Adipocyte (in vitro differentiated cells): ENCODE measurements at places on chromosomes 2 and 18.

GRCh38 chr2:30155202-30155601 is 8.4 kb downstream of the YPEL5 start:
- no peak for DNase-seq

DNA sequence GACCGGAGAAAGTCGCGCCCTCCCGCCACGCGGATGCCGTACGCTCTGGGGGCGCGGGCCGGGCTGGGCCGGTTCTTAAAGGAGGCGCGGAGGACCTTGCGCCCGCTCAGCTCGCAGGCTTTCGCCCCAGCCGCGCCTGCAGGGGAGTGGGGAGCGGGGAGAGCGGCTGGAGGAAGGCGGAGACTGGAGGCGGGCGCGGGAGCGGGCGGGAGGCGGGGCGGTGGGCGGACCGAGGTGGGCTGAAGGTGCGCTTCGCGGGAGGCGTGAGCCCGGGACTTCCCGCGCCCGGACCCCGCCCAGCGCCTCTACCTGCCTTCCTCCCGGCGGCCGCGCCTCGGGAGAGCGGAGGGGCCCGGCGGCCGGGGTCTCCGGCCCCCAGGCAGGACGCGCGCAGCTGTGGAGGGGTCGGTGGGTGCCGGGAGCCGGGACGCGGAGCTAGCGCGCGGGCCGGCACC is at the start of gene ADRA2B:
Gene ADRA2B, minus strand, starts transcription at position 148 of the 455 bp plus-strand sequence. CDS start 422 bp downstream, outside the sequence.
- peak; percentile 45 for DNase-seq

- DNase-seq, result peak; percentile 40
These were observed 16.8 kb downstream of the SERPINB10 start for GRCh38 chr18:63924551-63924950.

DNA sequence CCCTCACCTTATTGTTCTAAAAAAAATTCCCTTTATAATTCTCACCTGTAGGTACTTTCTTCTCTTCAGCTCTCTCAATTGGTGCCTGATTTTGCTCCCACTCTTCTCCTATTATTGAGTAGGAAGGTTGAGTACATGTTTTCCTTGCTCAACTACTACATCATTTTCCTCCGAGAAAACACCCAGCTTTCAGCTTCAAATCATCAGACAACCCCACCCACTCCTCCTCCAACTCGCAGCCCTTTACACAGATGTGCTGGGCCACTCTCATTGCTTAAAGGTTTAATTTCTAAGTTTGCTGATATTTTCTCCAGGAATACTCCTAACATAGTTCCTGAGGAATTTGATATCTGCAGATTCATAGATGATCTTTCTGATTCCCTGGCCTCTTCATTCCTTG is 734.4 kb upstream of the ZEB2 start:
- DNase-seq, result no peak

DNA sequence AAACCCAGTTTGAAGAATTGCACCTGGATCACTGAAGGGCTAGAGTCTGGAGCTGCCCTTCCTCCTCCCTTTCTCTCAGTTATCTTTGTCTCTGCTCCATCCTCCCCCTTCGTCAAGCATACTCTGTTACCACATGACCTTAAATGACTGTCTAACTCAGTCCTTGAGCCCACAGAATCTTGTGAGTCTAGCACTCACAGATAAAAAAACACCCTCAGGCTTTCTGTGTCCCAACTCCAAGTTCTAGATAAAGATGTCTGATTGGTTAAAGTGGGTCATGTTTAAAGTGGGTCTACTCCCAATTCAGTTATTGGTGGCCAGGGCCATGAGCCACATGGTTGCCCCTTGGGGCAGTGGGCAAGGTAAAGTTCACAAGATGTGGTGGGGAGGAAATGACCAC is 53.5 kb upstream of the CYP1B1 start:
- no peak for DNase-seq

DNA sequence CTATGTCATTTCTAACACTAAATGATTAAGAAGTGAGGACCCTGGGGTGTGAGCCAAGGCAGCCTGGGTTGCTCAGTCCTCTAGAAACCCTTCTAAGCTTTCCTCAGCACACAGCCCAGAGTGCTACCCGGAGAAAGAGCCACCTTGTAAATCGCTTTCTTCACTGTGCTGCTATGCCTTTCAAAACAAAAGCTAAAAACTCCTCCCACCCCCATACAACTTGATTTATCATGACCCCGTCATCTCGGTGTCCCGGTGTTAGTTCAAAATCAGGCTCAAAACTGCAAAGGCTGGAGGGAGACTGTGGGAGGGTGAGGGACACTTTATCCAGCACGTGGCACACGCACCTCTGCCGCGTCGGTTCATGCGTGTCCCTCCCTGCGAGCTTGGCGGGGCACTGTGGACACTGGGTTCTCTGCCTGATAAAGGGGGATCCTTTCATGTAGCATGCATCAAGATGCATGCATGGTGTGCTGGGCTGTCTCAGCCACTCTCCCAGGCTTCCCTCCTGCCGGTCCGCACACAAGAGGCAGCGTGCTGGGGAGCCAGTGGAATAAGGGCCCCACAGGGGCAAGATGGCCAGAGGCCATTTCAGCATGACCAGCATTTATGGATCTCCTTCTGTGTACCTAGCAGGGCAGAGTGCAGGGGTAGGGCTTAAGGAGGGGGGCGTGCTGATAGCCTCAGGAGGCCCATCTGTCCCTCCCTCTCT is 170.4 kb downstream of the SMAD7 start:
- peak; percentile 9 for DNase-seq

DNA sequence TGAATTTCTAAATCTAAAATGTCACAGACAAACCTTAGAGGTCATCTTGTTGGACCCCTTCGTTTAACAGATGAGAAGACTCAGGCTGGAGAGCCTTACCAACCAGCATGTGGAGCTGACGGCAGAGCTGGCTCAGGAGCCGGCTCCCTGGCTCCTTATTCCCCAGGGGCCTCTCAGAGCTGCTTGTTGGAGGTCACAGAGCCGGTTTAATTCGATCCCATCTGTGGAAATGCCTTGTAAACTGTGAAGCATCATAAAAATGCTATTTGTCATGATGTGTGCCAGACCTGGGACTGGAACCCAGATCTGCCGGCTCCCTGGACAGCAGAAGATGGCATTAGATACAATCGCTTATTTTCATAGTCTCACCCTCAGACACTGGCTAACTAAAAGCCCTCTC is 8.2 kb upstream of the CIB4 start:
- peak; percentile 24 for DNase-seq

DNA sequence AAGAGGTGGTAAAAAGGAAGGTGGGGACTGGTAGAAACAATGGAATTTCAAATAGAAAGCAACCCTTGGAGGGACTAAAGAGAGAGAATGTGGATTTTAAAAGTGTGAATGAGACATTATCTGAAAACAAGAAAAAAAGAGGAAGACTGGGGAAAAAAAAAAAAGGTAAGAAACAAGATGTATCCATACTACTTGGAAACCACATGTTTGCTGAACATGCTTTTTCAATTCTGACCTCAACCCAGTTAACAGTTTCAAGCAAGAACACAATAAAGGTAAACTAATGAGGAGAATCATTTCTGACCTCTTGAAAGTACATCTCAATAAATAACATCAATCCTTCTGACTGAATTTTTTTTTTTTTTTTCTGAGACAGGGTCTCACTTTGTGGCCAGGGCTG is 2.6 kb downstream of the FARSB start:
- no peak for DNase-seq

DNA sequence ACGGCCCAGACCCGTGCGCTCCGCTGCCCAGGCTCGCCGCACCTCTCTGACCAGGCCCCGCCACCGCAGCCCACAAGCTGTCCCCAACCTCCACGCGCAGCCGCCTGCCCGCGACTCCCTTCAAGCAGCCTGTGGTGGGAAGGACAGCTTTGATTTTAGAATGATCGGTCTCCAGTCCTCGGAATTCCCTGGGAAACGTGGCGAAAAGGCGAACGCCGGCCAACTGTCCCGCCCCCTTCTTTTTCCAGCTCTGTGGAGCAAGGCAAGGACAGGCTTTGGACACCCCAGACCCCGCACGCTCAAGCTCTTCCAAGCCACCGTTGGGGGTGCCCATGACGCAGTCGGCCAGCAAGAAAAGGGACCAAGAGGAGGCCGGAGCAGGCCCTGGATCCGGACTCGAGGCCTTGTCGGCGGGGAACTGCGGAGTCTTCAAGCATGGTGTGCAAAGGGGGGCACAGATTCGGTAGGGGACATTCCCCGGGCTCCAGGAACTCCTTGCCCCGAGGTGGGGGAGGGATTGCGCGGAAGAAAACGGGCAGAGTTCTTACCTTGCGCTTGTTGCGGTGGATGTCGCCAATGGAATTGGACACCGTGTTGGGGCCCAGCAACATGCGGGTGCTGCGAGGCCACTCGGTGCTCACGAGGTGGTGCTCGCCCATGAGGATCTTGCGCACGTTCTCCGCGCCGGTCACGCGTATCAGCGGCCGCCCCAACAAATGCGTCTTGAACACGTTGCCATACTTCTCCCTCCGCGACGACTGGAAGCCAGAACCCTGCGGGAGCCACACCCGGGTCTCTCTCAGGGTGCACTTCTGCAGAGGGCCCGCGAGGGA is 4.0 kb downstream of the CYP26B1 start:
- no peak for DNase-seq

DNA sequence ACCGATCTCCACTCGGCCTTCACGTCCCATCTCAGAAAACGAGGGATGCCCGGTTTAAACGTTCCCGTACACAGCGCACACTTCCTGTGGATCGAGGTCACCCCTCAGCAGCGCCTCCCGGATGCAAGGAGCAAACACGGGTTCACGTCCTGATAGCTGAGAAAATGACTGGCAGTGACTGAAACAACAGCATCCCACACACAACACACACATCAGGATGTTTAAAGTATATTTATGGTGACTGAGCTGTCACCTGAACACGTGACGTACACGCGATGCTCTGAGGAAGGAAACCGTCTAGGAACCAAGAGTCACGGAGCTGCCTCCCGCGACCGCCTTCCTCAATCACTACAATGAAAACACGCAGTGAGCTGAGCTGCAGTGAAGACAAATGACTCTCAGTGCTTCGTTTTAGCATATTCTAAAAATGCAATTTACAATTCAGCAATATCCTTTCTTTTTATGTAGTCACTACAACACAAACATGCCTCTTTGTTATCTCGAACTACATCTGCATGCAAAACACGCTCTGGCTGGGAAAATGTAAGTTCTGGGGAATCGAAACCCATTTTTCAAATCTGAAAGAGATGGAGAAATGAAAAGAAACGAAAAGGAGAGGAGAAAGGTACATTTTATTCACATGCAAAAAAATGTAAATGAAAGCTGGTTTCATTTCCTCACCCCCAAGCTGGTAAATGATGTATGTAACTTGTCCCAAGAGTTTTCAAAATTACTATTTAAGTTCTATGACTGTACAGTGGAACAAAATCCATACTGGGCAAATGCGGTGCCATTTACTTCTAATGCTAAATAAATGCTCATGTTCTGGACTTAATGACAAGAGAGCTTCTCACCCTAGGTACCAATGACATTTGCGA is 19.8 kb downstream of the HDAC4 start:
- no peak for DNase-seq

DNA sequence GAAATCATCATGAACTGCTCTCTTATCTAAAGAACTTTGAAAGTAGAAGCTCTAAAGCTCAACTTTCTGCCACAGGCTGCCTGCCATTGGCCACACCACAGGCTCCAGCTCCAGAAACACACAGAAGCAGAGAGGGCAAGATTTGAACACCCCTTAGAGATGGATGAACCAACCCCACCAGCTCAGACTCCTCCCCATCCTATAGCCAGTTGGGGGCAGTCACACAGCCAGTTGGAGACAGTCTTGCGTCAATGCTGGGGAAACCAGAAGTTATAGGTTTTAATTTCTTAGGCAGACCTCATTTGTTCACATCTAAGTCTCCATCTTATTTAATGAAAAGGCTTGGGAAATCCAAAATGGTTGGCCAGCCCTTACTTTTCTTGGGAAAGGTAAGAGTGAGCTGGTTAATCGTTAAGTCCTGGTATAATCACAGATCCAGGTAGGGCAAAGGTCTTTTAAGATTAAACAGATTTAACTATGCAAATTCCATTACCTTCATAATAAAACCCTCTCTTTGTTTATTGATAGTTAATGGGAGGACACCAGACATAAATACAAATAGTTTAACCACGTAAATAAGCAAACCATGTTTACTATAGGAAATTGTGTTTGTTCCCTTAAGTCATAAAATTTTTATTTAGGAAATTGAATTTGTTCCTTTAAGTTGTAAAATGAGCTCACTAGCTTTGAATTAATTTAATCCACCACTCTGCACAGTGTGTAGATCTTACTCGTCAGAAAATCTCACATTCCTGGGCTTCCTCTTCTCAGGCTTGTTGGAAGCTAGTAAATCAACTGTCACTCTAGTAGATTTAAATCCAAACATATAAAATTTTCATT is 28.0 kb downstream of the MRO start:
- no peak for DNase-seq

- no peak for DNase-seq
These were observed 146.3 kb upstream of the TWIST2 start for GRCh38 chr2:238701341-238702206.

GRCh38 chr2:197286805-197287595 is 23.6 kb downstream of the ANKRD44 start:
- DNase-seq, result peak; percentile 93

- DNase-seq, result no peak
These were observed 6.0 kb downstream of the ITM2C start for GRCh38 chr2:230870544-230871360.

GRCh38 chr2:10005461-10006235 is 37.7 kb upstream of the KLF11 start:
- DNase-seq, result no peak

DNA sequence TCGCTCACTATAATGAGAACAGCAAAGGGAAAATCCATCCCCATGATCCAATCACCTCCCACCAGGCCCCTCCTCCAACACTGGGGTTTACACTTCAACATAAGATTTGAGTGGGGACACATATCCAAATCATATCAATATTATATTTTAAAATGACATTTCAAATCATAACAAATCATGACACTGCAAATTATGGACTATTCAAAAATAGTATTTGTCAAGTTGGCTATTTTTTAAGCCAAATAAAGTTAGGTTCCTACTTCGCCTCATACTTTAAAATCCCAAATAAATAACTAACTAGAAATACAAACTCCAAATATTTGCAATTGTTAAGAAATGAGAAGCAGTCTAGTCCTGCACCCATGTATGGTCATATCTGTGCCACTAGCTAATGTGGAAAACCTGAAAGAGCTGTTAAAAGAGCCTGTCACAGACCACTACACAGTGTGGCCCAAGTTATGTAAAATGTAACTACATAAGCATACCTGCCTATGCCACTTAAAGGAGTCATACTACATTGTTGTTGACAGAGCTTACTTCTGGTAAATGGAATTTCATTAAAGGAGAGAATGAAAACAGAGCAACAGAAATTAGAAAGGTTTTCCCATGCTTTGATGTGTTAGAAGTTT is 334.7 kb upstream of the GULP1 start:
- no peak for DNase-seq

- no peak for DNase-seq
These were observed 22.9 kb upstream of the STAM2 start for GRCh38 chr2:152198499-152198898.

GRCh38 chr2:197339496-197340220 is 29.1 kb upstream of the ANKRD44 start:
- no peak for DNase-seq
